ENCODE measurements at places on chromosomes 2 and 18. TPM values are rescaled to one million over a fixed set of nuclear protein-coding genes. Genes with fewer than 3 reads are reported as not detected.

DNA sequence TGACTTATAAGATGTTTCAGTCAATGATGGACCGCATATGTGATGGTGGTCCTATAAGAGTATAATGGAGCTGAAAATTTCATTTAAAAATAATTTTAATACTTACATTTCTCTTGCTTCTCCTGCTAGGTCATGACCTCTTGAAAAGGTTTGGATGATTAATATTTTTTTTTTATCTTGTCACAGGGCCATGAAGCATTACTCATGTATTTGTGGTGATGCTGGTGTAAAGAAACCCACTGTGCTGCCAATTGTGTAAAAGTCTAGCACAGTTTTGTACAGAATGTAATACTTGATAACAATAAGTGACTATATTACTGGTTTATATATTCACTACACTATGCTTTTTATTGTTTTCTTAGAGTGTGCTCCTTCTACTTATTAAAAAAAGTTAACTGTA lies 124.2 kb upstream of the CELF4 start:
- DNase-seq: no peak

- DNase-seq: no peak
These were observed 157.2 kb downstream of the BABAM2 start for GRCh38 chr2:28047681-28048080.

DNA sequence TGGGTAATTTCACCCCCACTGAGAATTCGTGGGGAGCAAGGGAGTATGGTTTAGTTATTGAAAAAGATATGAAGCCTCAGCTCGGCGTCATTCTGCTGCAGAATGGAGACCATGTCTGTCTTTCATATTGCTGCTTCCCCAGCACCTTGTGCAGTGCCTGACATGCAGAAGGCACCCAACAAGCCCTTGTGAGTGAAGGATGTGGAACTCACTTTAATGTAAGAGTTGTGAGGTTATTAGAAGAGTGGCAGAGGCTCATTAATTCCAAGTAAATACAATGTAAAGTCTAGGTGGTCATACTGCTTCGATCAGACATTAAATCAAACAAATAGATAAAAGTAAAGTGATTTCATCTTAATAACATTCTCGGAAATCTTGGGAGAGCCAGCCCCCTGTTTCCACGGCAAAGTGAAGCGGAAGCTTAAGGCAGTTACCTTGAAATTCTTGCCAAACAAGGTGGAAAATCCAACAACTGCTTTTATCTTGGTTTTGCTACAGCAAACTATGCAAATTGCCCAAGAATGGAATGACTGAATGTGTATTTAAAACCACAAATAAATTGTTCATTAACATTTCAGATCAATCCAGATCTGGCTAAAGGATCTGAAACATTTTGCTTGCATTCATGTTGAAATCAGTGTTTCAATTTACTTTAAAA lies 9.6 kb downstream of the CFAP221 start:
- DNase-seq: peak; percentile 21

GRCh38 chr2:174826051-174826450 lies 61.8 kb upstream of the CHRNA1 start:
- DNase-seq: no peak

GRCh38 chr2:159053161-159054031 lies 85.0 kb downstream of the TANC1 start:
- DNase-seq: no peak

DNA sequence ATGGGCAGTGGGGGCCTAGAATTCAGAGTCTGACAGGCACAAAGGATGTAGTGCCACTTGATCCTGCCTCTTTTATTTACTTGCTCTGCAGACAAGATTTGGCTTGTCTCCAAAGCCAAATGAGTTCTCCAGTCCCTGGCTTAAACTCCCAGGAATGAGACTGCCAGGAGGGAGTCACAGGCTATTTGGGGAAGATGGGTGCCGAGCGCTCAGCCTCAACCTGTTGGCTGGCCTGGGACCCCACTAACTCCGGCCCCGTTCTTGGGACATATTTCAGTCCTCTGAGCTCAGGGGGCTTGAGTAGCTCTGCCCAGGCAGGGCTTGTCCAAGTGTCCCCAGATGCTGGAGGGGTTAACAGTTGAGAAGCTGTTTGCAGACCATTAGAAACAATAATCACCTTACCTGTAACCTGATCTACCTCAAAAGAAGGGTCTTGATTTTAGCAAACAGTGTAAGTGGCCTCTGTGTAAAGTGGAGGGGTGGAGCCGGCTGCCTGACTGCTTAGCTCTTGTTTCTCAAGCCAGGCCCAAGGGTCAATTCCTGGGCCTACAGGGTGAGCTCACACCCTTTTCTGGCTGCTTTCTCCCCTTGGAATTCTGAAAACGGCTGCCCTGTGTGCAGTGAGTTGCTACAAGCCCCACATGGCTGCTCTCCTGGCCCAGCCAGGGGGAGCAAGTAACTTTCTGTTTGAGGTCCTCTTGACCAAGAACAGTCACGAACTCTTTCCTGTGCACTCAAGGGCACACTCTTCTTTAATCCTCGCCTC lies 27.1 kb upstream of the FZD5 start:
- no peak for DNase-seq

DNA sequence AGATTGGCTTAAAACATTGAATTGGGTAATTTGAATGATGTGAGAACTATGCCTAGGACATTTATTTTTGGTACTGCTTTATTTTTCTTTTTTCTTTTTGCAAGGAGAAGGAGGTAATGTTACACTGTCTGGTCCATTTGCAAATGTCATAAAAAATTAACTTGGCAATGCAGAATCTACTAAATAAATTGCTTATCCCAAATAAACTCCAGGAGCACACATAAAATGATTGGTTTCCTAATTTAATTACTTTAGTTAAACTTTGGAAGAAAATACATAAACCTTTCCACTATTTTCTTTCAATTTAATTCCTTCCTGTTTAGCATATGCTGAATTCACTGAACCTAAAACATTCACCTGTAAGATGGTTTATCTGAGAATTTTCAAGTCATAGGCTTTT lies 238.4 kb upstream of the ETAA1 start:
- DNase-seq: no peak

Gene POTEJ
- total RNA-seq: not detected

GRCh38 chr2:10149635-10150034 lies 27.1 kb downstream of the RRM2 start:
- no peak for DNase-seq

GRCh38 chr18:41829647-41830516 lies 125.2 kb upstream of the PIK3C3 start:
- DNase-seq: no peak

Gene SP100
- total RNA-seq: 92.2 TPM

Gene CD207
- total RNA-seq: 0.33 TPM

DNA sequence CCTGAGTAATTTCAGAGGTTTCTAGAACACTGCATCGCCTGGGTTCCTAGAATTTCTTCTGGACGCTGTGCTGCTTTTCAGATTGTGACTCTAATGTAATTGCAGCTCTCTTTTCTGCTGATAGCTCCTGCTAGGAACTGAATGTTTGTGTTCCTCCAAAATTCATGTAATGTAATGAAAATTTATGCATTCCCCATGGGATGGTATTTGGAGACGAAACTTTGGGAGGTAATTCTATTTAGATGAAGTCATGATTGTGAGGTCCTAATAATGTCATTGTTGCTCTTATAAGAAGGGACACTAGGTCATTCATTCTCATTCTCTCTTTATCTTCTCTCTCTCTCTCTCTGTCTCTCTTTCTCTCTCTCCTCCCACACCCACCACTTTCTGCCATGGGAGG lies 223.9 kb upstream of the DOK6 start:
- no peak for DNase-seq

Gene UCN
- total RNA-seq: 6.1 TPM

GRCh38 chr2:217661378-217661777 lies 341.4 kb downstream of the TNS1 start:
- DNase-seq: no peak

All from esophagus muscularis mucosa (tissue), 4 donors.